ENCODE measurements at places on chromosomes 13 and 19. TPM values are rescaled to one million over a fixed set of nuclear protein-coding genes. Genes with fewer than 3 reads are reported as not detected.

The RASGRP4 gene
- not detected for total RNA-seq

The F7 gene
- not detected for total RNA-seq

The PGLYRP2 gene
- not detected for total RNA-seq

The PSG2 gene
- total RNA-seq: not detected

The DHRS12 gene
- 10.7 TPM for total RNA-seq

The DIS3 gene
- total RNA-seq: 21.8 TPM

The ADGRE1 gene
- 0.08 TPM for total RNA-seq

The ZNF90 gene
- total RNA-seq: 7.5 TPM

The IFNL1 gene
- 0.57 TPM for total RNA-seq

The SYDE1 gene
- total RNA-seq: 47.7 TPM

The PPFIA3 gene
- 21.7 TPM for total RNA-seq

The POU2F2 gene
- total RNA-seq: 0.10 TPM

The LGALS14 gene
- total RNA-seq: not detected

The KLK10 gene
- total RNA-seq: not detected

The KLK6 gene
- not detected for total RNA-seq

The CCDC159 gene
- total RNA-seq: 46.6 TPM

The CDC16 gene
- total RNA-seq: 51.8 TPM

The PRODH2 gene
- not detected for total RNA-seq

The ELAVL1 gene
- 123 TPM for total RNA-seq
